ENCODE measurements at places on chromosomes 6 and 20.

- no peak for DNase-seq
Observed at GRCh38 chr6:133248241-133249001, 7.3 kb downstream of the EYA4 start.

GRCh38 chr6:6556738-6557503 lies 31.6 kb upstream of the LY86 start:
- no peak for DNase-seq

DNA sequence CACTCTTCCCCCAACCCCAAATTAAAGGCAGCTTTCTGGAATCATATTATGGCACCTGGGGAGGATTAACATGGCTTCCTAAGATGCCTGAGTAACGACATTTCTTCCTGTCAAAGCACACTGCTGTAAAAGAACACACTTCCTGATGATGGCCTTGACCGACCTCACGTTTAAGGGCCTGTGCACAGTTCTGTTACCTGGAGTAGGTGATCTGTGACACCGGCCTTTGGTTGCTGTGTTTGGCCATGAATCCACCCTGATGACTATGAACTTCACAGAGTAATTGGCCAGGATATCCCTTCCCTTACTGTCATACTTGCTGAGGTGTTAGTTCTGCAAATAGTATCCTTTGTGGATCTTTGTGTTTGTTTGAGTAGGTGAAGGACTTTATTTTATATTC lies 45.8 kb downstream of the PLCB4 start:
- DNase-seq = no peak

DNA sequence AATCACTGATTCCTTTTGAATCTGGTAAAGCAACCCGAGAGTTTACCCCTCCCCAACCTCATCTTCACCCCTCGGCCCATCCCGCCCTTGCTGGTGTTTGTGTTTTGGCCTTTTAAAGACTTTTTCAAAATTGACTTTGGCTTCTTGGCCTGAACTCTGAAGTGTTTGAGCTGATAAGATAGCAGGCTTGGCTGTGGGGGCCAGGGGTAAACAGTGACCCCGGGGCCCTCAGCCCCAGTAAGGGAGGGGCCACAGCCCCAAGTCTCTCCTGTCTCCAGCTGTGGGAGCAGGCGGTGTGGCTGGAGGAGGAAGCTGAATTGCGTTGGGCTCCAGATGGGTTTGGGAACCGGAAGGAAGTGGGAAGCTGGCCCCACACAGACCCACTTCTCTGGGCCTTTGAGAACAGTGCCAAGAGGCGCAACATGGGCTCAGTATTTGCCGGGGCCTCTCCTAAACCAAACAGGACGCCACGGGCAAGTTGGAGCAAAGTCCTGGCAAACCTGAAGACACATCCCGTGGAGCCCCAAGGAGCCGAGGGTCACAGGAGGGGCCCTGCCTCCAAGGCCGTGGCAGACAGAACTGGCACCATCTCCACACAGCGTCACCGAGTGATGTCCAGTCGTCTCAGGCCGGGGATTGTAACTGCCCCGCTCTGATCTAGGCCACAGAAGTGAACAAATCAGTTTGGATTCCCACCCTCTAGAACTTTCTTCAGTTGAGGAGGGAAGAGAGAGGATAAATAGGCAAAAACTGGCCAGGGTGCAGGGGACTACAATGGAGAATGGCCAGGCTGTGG lies 54.3 kb upstream of the PTPN1 start:
- no peak for DNase-seq

DNA sequence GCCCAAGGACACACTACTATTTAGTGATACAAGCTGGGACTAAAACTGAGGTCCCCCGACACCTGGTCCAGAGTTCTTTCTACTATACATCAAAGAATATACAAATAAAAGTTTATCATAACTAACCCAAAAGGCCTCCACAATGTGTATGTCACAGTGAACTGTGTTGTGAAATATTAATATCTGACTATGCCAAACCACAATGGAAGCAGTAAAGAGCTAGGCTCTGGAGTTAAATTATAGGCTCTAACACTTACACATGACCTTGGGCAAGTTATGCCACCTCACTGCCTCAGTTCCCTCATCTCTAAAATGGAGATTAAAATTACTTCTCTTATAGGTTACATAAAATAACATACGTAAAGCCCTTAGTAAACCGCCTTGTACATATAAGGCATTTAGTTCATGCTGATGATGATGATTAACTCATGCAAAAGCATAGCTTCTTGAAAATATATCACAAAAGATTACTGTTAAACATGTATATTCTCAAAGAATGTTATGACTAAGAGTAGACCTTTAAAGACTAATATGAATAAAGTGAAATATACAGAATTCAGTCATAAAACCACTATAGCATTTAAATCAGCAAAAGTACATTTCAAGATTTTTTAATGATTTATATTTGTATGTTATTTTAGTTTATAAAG lies 5.7 kb downstream of the SUPT3H start:
- DNase-seq = no peak

- no peak for DNase-seq
Observed at GRCh38 chr6:159681191-159681880, 11.7 kb downstream of the SOD2 start.

- no peak for DNase-seq
Observed at GRCh38 chr20:13223736-13224520, 2.9 kb downstream of the ISM1 start.

- DNase-seq = no peak
Observed at GRCh38 chr6:156695742-156696141, 81.4 kb upstream of the ARID1B start.

GRCh38 chr6:143465546-143465945 lies 14.9 kb downstream of the PEX3 start:
- DNase-seq = no peak

GRCh38 chr20:51401496-51401895 lies 141.0 kb downstream of the NFATC2 start:
- DNase-seq = no peak

DNA sequence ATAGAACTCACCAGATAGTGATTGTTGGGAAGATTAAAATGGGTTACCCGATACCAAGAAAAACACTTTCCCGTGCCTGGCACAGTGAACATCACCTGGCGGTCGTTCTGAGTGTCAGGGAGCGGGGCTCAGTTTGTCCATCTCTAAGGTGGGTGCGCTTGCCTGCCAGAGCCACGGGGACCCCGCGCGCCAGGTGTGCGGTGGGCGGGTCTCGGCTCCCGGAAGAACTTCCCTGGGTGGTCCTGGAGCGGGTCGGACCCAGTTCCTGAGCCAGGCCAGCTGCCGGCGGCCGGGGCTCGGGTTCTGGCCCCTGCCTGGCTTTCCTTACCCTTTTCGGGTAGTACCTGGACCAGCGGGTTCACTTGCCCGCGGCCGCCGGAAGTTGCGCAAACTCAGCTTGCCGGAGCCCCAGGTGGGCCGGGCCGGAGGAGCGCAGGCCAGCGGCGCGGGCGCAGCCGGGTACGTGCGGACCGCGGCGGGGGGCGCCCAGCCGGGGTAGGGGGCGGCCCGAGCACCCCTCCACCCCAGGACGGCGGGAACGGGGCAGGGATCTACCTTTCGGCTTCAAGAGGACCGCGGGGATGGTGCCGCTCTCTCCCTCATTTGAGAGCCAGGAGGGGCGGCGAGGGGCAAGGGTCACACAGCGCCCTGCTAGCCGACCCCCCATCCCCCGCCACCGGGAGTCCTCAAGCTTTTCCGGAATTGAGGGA lies 7.5 kb downstream of the FAM110A start:
- DNase-seq = no peak

- no peak for DNase-seq
Observed at GRCh38 chr6:15914553-15914952, 214.3 kb upstream of the MYLIP start.

- no peak for DNase-seq
Observed at GRCh38 chr20:24742989-24743388, 206.1 kb upstream of the CST7 start.

DNA sequence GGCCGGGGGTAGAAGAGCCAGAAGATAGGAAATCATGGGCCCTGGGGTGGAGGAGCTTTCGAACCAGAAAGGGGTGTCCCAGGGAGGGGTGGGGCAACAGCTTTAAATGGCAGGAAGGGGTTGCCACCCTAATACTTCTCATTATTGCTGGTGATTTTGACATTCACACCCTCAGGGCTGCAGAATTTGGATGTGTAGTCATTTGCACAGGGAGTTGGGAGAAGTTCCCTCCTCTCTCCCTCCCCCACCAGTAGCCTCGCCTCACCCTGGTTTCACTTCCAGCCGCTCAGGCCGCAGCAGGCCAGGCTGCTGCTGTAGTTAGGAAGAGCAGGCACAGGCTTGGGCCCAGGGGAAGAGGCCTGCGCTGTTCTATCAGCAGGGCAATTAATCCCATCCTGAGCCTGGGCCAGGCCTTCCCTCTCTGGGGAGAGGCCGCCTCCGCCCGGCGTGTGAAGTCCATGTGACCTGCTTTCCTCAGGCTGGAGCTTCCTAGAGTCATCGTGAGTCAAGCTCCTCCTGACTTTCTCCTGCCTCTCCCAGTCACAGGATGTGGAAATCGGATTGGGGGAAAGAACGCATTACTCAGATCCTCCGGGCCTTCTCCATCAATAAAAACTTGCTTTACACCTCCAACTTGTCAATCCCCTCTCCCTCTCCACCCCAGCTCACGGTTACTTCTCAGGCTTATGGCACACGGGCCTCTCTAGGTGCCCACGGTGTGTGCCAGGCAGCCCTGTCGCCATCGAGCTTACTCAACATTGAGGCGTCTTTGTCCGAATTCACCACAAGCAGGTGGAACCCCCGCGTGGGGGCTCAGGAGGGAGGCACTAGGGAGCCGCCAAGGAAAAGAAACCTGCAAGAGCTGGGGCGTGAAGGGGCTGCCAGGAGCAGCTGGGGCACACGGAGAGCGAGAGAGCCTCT lies 7.8 kb downstream of the ADTRP start:
- no peak for DNase-seq

DNA sequence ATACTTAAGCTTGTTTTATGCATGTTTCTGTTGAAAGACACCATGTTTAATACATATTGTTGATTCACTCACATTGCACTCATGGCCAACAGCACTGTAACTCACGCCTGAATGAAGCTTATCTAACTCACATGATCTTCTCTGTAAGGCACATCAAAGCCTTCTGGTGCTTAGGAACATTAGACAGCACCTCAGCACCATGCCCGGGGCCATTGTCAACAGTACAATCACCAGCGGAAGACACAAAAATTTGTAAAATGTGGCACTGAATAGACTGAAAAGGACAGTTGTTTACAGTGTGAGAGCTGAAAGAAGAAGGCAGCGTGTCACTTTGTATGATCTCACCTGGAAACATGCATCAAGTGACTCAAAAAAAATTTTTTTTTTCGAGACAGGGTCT lies 8.9 kb upstream of the TCF15 start:
- no peak for DNase-seq

- DNase-seq = no peak
Observed at GRCh38 chr6:169884158-169884557, 132.7 kb downstream of the ERMARD start.

GRCh38 chr6:168468045-168468444 lies 27.1 kb downstream of the SMOC2 start:
- DNase-seq = no peak

DNA sequence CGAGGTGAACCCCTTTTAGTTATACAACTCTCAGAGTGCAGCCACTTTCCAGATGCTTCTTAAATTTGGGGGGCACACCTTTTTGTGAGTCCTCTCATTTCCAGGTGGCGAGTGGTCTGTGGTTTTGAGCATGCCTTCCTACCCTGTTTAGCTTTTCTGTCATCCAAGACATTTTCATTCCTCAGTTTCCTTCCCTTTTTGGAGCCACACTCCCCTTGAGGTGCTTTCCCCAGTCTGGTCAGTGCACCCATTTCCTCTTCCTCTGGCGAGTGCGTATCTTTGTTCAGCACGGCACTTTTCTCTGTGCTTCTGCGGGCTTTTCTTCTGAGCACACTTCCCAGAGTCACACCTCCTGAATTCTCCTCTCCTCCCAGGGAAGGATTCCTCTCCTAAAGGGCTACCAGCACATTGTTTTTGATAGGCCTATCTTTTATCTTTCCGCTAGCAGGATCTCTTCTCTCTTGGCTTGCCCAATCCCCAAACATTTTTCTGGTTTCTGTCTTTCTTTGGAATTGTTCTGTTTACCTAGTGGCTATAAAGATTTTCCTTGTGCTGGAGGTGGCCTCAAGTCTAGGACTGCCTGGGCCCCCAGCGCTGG lies 1.4 kb downstream of the PHF20 start:
- DNase-seq = no peak

- no peak for DNase-seq
Observed at GRCh38 chr6:124119596-124119995, 315.9 kb downstream of the NKAIN2 start.

- no peak for DNase-seq
Observed at GRCh38 chr6:149984773-149985172, 21.0 kb downstream of the ULBP1 start.

- no peak for DNase-seq
Observed at GRCh38 chr6:26420688-26421171, 18.7 kb downstream of the BTN3A1 start.

- no peak for DNase-seq
Observed at GRCh38 chr20:55333798-55334197, 671.5 kb downstream of the CBLN4 start.

DNA sequence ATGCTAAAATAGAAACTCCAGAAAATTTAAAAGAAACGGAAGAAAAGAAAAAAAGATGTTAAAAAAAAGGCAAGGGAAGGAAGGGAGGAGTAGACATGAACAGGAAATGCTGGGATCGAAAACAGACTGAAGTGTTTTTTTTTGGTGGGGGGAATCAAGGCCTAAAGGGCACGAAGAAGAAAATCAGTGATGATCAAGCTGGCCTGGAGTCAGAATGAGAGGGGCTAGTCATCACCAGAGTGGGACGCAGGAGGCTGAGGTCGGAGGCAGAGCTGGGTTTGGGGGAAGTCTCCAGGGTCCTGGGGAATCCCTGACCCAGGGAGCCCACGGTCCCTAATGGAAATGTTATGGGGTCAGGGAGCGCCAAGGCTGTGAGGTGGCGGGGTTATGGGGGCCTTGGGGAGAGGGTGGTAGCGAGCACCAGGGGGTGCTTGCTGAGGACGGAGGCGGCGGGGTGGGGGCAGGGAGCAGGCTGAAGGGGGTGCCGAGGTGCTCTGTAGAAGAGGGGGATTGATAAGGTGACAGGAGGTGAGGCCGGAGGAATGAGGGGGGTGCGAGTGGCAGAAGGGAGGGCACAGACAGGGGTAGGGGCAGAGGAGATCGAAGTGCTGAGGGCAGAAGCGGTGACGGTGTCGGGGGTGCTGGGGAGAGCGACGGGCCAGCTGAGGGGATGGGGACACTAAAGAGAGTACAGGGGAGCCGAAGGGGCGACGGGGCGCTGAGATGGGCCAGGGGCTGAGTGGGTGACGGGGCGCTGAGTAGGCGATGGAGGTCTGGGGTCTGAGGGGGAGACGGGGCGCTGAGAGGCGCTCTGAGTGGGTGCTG lies 684 bp downstream of the ZNFX1 start:
- DNase-seq = no peak

GRCh38 chr20:38979842-38980241 lies 17.7 kb downstream of the DHX35 start:
- DNase-seq = no peak

- no peak for DNase-seq
Observed at GRCh38 chr20:59955131-59955796, 3.0 kb upstream of the CDH26 start.

- no peak for DNase-seq
Observed at GRCh38 chr6:24920136-24920535, 15.6 kb downstream of the RIPOR2 start.

Measured in nucleus accumbens (tissue), 56 donors.